ENCODE measurements at places on chromosomes 3 and 15.

- DNase-seq, result no peak
These were observed 1.3 kb upstream of the MEF2A start for GRCh38 chr15:99564221-99565048.

DNA sequence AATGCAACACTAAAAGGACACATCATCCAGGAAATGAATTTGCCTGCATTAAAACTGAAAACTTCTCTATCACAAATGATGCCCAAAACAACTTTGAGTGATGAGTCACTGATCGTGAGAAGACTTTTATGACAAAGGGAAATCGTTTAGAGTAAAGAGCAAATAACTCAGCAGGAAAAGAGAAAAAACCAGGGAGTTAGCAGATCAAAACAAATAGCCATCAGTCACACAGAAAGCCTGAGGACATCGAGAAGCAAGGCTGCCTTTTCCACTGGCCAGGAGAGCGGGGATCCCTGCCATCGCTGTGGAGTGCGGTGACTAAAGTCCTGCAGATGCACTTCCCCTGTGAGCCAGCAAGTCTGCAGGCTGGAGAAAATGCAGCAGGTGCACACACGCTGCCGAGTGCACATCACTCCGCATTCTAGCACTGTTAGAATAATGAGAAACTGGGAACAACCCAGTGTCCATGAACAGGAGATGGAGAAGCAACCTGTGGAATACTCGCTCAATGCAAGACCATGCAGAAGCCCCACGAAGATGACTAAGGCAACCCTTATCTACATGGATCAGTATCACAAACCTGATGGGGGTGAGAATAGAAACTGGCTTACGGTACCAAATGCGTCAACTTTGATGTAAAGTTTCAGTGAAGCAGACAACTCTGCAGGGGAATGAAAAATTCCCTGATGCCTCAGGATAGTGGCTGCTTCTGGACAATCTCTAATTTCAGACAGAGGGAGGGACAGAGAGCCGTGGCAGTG, 86.4 kb downstream of the NSMCE3 start:
- DNase-seq, result no peak

DNA sequence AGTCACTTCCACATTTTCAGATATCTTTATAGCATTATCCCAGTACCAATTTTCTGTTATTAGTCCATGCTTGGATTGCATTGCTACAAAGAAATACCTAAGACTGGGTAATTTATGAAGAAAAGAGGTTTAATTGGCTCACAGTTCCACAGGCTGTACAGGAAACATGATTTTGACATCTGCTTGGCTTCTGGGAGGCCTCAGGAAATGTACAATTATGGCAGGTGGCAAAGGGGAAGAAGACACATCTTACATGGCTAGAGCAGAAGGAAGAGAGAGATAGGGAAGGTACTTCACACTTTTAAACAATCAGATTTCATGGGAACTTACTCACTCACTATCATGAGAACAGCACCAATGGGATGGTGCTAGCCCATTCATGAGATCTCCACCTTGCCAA, 172.3 kb upstream of the GPR149 start:
- no peak for DNase-seq

GRCh38 chr3:38125305-38126120, 11.4 kb downstream of the ACAA1 start:
- DNase-seq, result no peak

DNA sequence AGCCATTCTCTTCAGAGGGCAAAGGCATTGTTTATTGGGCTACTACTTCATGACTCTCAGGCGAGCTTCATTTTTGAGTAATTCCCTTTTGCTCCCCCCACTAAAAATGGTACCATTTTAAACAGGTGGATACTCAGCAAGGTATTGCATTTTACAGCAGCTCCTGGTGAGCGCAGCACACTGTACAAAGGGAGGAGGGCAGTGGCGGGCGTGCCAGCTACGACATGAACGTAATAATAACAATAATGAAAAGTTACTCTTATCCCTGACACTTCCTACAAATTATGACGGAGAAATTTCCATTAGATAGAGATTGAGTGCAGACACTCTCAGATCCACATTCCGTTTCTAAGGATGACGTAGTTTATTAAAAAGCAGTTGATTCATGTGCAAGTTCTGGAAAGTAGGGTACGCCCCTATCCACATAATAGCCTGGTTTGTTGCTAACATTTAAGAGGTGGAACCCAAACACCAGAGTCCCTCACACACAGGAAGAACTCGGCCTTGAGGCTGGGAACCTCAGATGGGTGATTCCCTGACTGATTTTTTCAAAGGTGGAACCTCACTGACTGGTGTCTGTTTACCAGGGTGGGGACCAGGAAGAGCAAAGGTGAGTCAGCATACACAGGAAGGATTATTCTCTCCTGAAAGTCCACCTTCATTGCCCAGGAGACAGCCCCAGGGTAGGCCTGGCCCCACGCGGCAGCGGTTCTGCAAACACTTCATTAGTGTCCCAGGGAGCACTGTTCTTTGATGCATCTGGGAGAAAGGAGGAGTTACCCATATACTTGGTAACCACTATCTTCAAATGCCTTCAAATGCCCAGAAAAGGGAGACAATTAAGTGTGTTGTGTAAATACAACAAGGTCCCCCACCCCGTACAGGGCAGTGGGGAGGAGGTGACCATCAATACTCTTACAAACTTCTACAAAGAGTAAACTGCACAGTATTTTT, 69.9 kb downstream of the LDHAL6B start:
- no peak for DNase-seq

DNA sequence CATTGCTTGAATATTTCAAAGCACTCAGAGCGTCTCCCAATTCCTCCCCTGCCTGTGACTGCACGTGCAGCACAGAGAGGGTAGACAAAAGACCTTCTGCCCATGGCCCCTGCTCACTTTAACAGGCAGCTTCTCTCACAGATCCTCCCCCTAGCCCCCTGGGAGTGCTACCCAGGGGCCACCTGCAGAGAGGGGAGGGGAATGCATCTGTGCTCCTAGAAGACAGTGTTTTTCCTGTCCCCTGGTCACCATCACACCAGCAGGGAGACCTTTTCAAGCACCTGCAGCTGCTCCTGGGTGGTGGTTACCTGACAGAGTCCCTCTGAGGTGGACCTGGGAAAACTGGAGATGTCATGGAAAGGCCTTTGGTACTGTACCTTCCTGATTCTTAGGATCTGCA, 56.7 kb upstream of the PRR23C start:
- DNase-seq, result no peak

GRCh38 chr15:55627730-55628368, 39.7 kb upstream of the PYGO1 start:
- DNase-seq, result no peak

GRCh38 chr3:35422836-35423601, 216.3 kb upstream of the ARPP21 start:
- no peak for DNase-seq

DNA sequence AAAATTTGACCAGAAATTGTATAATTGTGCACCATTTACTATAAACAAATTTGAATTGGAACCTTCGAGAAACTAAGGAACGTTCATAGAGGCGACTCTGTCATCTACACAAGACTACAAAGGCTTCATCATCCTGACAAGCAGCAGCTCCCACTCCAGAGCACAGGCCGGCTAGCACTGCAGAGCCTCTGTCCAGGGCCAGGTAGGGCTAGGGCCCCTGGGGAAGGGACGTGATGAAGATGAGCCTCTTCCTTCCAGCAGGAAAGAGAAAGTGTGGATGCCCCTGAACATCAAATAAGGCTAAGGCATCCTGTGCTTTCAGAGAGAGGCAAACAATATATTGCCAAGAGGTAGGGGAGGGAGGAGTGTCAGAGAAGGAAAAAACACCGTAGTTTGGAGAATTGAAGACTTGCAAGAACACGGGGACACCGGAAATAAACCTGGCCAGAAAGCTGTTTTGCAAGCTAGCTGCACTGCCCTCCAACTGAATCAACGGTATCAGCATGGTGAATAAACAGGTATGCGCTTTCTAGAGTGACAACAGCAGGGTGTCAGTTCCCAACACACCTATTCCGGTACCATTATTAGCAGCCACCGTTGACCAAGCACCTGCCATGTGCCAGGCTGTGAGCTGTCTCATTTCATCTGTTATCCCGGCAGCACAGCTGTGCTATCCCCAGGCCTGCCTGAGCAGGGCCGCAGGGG, 12.4 kb downstream of the XXYLT1 start:
- DNase-seq, result no peak

DNA sequence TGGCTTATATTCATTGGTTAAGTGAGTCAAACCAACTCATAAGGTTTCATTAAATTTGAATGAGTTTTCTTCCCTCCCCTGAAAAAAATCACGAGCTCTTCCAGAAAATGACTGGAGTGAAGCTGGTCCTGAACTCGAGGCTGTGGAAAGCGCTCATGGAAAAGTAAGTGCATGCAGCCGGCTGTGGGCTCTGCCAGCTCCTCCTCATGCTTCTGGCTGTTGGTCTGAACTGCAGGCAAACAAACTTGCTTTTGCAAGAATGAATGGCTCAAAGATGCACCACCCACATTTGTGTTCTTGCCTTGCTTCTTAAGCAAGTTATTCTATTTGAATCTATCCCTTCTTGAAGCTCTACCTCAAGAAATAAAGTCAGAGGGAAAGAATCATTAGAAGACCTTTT, 6.2 kb downstream of the ETV5 start:
- no peak for DNase-seq

DNA sequence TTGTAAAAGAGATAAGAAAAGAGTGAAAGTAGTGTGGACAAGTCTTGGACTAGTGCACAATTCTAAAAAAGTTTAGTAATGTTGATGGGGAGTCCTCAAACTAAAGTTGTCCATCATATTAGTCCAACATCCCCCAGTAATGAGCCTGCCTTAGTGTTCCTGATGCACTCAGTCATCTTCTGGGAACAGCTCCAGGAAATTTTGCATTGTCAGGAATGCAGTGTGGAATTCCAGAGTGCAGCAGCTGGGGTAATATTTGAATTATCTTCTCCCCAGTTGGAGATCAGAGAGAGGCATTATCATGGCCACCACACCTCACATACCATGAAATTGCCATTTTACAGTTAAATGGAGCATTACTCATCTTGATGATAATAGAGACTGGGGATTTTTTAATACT, 528.8 kb upstream of the NAALADL2 start:
- no peak for DNase-seq

GRCh38 chr3:71423151-71423906, 160.2 kb downstream of the FOXP1 start:
- no peak for DNase-seq

GRCh38 chr3:70085613-70086012, 86.1 kb downstream of the SAMMSON start:
- DNase-seq, result no peak

DNA sequence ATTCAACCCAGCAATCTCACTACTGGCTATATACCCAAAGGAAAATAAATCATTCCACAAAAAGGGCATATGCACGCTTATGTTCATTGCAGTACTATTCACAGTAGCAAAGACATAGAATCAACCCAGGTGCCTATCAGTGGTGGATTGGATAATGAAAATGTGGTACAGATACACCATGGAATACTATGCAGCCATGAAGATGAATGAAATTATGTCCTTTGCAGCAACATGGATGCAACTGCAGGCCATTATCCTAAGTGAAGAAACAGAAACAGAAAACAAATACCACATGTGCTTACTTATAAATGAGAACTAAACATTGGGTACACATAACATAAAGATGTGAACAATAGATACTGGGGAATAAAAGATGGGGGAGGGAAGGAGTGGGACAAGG, 606.4 kb upstream of the GRM7 start:
- DNase-seq, result no peak

- no peak for DNase-seq
These were observed 106.3 kb downstream of the PLD1 start for GRCh38 chr3:171704002-171704401.

DNA sequence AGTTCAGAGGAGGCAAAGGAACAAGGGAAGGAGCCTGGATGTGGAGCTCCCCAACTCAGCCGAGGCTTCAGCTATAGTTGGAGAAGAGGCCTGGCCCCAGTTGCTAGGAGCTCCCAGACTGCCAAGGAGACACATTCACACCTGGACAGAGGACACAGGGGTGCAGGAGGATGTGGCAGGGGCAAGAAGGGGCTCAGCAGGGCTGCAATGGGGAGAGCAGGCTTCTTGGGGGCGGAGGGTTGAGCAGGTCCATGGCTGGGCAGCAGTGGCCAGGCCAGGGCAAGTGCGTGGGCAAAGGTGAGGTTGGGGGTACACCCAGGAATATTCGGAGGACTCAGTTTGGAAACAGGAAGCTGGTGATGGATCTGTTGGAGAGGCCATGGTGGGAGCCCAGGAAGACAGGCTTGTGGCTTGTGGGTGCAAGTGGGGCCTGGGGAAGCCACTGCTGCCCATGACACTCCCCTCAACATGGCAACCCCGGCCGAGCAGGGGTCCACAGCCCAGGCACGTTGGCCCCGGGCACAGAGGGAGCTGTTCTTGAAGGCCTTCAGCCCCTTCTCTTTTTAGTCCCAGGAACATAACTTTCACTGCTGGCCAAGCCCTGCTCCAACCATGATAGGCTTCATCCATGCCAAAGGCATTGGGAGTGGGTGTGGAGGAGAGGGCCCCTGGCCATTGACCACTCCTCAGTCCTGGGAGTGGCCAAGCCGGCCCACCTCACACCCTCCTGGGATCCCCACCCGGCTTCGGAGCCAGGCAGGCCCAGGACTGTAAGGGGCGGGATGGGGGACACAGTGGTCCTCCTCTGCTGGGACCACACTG, 33.3 kb downstream of the TSPAN3 start:
- DNase-seq, result no peak

Data from tibial nerve (tissue), 4 donors.